Stimulated activated CD8-positive, alpha-beta memory T cell treated with anti-CD3 and anti-CD28 coated beads, Interleukin-4, amount 100 ng/mL, for 4 hours (primary cell): ENCODE measurements at places on chromosomes 3 and 15.

GRCh38 chr3:190697901-190698300 is 164.6 kb downstream of the GMNC start:
- DNase-seq = no peak

- DNase-seq = no peak
Observed at GRCh38 chr3:5191555-5192304, 4.2 kb downstream of the EDEM1 start.

DNA sequence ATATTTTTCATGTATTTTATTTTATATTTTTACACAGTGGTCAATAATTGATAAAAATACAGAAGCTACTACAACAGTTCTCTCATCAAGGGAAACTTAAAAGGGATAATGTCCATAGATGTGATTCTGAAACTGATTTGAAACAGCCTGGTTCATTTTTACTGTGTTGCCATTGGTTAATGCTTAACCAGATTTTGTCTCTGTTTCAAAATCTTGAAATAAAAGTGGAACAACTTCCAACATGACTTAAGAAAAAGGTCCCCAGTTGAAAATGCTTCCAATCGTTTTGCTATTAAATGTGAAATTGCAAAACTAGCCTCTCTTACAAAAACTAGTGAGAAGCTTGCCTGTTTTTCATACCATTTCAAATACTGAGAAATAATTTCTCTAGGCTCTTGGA is 240.7 kb downstream of the LPP start:
- no peak for DNase-seq

DNA sequence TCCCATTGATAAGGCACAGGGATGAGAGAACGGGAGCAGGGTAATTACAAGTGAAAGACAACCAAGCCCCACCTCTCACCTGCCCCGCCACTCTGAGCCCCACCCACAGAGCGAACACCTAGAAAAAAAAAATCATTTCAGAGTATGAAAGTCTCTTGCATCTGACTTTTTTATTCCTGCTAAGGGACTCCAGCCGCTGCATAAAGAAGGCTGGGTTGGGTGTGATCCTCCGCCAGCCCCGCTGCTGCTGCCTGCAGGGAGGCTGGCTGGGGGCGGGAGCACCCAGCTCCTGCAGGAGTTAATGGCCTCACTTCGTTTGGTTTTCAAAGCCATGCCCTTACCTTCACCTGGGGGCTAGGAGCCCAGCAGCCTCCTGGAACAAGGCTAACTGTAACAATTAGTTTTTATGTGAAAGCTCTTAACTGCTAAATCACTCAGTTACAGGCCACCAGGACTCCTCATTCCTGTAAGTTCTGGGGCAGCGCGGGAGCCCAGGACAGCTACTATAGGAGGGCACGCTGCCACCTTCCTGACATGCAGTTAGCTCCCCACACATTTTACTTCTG is 78.0 kb upstream of the SNRPA1 start:
- DNase-seq = no peak

DNA sequence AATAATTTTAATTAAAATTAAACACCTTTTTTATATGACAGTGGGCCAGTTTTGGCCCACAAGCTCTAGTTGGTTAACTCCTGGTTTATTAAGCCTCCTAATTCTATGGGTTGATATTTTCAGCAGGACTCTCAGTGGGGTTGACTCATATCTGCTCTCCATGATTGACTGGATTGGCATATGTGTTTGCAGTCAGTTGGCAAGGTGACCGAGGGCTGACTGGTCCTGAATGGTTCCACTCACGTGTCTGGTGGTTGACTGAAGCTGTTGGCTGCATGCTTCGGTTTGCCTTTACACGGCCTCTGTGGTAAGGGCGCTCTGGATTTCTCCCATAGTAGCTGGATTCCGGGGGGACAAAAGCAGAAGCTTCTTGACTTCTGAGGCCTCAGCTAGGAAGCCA is 65.3 kb upstream of the ZNF280D start:
- DNase-seq = no peak

DNA sequence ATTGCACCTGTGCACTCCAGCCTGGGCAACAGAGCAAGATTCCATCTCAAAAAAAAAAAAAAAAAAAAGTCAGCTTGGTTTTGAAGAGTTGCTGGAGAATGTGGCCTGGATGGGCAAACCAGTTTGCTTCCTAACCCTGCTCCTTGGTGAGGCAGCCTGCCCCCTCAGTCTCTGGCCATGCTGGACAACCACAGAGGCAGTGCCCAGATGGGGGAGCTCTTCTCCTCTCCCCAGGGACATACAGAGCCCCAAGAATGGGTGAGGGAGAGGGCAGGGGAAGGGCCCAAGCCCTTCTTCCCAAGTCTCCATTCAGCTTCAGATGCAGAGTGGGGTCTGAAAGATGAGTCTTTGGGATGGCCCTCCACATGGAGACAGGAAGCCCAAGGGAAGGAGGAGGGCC is 27.9 kb downstream of the CD276 start:
- DNase-seq = no peak

DNA sequence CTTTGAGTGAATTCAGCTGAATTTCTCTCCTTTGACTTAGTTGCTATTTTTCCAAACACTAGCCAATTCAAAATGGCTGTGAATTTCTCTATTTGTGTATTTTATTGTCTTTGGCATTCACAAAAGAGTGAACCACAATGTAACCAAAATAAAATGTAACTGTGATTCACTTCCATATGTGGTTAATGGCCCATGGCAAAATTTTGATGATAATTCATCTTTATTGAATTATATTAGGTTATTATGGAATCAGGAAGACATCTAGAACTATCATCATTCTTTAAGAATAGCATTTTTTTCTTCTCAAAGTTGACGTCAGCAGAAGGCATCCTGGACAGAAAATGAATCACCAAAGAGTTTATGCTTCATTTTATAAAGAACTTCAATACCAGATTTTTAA is 705.3 kb upstream of the NAALADL2 start:
- no peak for DNase-seq

- DNase-seq = no peak
Observed at GRCh38 chr3:49172551-49173041, 1.2 kb downstream of the KLHDC8B start.

DNA sequence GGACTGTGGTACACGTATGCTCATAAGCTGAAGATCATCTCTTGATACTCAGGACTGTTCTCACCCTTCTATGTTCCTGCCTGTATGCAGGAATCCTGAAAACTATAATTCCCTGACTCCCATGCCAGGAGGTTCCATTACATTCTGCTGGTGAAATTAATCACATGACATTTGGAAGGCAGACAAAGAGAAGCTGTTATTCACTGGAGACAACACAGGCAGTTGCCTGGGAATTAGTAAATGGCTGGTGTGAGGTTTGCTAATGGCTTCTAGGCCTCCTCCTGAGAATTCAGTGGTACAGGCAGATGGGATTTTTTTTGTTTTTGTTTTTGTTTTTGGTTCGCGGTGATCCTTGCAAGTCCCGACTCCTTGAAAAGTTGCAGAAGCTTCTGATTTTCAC is 91.4 kb downstream of the CTNNB1 start:
- DNase-seq = no peak

GRCh38 chr3:64023861-64024223 is 548 bp upstream of the PSMD6 start:
- no peak for DNase-seq

DNA sequence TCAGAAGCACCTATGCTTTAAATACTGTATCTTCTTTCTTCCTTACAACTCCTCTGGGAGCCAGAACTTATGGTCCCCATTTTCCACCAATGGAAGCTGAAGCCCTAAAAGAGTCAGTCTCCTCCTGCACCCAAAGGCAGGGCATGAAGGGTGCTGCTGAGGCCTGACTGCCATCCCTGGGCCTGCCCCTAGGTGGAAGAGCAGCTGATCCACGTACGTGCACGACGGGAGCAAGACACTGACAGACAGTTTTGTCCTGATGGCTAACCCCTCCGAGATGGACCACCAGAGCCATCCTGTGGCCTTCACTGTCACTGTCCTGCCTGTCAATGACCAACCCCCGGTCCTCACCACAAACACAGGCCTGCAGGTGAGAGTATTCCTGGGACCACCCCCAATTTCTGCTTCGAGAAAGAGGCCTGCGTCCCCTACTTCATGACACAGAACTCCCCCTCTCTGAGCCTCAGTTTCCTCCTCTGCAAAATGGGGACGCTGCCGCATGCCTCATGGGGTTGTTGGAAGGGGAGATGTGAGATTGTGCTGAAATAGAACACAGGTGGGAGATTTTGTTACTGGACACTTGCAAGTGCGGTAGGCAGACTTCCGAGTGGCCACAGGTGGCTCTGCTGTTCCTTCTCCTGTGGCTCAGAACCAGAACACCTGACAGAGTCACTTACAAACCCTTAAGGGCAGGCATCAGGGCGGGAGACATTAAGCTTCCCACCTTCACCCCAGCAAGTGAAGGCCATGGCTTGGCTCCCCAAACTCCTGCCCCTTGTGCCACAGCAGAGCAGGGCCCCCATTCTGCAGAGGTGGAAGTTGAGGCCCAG is 175.4 kb downstream of the TBC1D2B start:
- no peak for DNase-seq

DNA sequence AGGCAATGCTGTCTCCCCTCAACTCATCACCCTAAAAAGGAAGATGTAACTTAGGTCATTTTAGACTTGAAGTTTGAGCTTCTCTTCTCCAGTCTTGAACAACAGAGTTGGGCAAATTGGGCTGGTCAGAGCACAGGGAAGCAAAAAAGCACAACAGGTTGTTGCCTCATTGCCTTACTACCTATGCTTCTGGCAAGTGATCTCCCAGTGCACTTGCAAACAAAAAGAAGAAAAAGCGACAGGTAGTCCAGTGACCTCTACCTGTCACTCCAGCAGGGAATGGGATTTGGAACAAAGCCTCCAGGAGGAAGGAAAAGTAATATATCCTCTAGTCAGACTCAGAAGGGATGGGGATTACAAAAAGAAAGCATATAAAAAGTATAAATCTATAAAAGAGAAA is 160.2 kb upstream of the MANF start:
- no peak for DNase-seq

DNA sequence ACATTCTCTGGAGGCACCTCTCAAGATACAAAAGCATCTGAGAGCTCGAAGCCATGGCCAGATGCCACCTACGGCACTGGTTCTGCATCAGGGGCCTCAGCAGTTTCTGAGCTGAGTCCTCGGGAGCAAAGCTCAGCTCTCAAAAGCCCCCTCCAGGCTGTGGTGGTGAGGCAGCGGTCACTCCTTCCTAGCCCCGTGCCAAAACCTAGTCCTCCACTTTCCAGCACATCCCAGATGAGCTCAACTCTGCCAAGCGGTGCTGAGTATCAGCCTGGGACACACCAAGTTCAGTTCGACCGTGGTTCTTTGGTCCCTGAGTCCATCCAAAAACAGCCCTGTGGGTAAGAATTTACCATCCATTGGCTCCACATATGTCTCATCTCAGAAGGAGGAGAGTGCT is 79.3 kb upstream of the STT3B start:
- no peak for DNase-seq
